Ovary (tissue), 10 donors: ENCODE measurements at places on chromosomes 2 and 18. TPM values are rescaled to one million over a fixed set of nuclear protein-coding genes. Genes with fewer than 3 reads are reported as not detected.
A peak's percentile ranks its signal among the peaks of the same experiment; 100 is the strongest.

DNA sequence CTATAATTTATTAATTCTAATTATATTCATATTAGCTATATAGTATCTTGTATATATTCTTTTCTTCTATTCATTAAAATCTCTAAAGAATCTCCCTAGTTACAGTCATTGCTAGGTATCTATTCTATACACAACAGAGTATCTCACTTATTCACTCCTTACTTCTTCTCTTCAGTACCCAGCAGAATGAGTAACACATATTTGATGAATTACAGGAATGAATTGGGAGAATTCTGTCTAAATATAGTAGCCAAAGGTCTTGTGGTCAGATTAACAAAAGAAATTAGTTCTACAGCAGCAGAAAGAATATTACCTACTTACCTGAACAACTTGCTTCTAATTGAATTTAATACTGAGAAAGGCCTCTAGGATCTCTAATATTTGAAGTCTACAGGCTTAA, 758.0 kb upstream of the ZEB2 start:
- no peak overlapping the region for H3K27ac ChIP-seq
- peaks cover 1% of the 10 kb centered on the region for H3K4me1 ChIP-seq
- peaks cover 2% of the 10 kb centered on the region for H3K27me3 ChIP-seq
- no peak overlapping the region for H3K4me3 ChIP-seq
- DNase-seq, result no peak

- no peaks in the 10 kb centered on the region for H3K27me3 ChIP-seq
- no peak overlapping the region for H3K4me3 ChIP-seq
- H3K27ac ChIP-seq, result no peak overlapping the region
- H3K4me1 ChIP-seq, result peaks cover 2% of the 10 kb centered on the region
- DNase-seq, result no peak
Measured at GRCh38 chr2:235543128-235543750, 49.4 kb downstream of the AGAP1 start.

DNA sequence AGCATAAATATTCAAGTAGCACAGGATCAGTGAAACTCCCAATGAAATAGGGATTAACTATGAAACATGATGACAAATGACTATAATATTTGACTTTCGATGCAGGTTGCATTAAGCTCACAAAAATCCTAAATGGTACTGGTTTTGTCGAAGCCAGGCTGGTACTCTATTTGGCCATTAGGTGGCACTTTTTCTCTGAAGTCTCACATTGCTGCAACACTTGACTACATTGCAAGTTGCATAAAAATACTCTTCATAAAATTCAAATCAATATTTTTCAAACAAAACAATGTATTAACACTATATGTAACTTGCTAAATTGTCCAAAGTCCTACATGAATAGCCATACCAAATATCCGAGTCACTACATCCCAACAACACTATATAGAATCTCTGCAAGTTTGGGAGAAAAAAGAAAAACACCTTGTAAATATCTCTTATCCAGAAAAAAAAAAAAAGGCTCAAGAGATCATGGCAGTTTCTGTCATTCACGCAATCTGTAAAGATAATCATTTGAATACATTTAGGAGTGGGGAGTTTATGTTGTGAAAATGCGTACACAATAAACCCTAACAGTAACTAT, 9.5 kb downstream of the RTTN start:
- DNase-seq, result no peak
- no peaks in the 10 kb centered on the region for H3K4me1 ChIP-seq
- no peaks in the 10 kb centered on the region for H3K27me3 ChIP-seq
- H3K27ac ChIP-seq, result no peak overlapping the region

DNA sequence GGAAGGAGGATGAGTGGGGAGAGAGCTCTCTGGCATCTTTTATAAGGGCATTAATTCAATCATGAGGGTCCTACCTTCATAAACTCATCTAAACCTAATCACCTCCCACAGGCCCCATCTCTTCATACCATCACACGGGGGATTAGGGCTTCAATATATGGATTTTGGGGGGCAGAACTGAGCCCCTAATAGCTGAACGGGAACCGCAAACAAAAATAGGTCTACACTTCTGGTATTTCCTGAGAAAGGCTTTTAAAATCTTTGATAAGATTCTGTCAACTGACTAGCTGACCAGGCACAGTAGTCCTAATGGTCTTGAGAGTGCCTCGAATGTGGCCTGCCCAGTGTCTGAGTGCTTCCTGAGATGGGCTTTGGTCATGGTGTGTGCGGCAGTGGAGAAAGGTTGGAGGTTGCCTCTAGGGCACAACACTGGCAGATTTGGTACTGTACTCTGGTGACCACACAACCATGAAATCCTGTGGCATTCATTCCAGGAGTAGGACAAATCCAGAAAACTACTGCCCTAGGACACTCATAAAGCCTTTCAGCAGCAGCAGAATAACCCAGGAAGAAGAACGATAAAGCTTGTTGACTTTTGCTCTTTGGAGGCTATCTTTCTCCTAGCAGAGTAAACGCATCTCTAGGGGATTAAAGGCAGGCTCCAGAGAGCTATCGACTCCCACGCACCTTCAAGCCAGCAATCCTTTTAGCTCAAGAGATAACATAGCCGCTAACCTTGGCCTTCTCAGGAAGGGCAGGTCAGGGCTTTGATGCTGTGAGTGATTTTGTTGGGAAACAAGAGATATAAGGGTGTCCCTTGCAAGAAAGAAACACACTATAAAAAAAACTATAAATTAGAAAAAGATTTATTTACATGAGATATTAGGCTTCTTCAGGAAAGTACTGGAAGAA, 12.3 kb upstream of the APOB start:
- H3K36me3 ChIP-seq, result no peaks in the 10 kb centered on the region
- H3K4me1 ChIP-seq, result no peaks in the 10 kb centered on the region
- no peaks in the 10 kb centered on the region for H3K27me3 ChIP-seq
- no peak overlapping the region for H3K4me3 ChIP-seq
- H3K27ac ChIP-seq, result no peak overlapping the region
- DNase-seq, result no peak

DNA sequence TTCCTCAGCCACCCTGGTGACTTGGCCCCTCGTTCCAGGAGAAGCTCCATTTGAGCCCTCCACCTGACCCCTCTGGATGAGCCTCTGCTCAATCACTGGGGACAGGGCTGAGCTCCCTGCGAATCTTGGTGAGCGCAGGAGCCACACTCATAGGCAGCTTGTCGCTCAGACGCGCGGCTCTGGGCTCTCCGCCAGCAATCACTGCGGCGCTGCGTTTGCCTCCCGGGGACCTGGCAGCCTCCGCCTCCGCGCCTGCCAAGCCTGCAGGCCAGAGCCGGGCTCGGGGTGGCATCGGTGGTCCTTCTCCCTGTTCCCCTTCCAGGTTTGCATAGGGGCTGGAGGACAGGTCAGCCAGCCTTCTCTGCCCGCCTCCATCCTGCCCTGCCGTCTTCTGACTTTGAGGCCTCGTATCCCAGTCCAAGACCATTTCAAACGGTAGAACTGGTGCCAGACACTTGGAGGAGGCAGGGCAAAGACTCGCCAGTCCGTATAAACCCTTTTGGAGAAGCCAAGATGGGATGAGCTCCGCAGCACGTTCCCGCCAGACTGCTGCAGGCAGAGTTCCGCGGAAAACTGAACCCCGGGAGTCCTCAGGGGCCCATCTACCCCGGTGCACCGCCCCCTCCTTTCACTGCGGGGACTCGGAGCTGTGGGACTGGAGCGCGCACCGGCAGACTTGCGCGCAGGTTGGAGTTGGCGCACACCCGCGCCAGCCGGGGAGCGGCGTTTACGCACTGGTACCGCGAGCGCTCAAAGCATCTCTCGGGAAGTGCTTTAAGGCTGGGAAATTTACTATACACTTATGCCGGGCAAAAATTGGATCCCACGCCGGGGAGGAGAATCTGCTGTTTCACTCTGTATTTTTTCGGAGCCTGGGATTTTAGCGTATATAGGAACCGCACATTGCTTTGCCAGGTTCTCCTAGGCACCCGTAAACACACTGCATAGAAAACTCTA, 1.1 kb upstream of the TACR1 start:
- no peaks in the 10 kb centered on the region for H3K36me3 ChIP-seq
- H3K4me3 ChIP-seq, result peak overlapping the region; percentile 10
- H3K27ac ChIP-seq, result no peak overlapping the region
- no peaks in the 10 kb centered on the region for H3K27me3 ChIP-seq
- DNase-seq, result peak; percentile 26

GRCh38 chr2:5236249-5236648, 455.9 kb upstream of the SOX11 start:
- H3K27me3 ChIP-seq, result no peaks in the 10 kb centered on the region
- H3K36me3 ChIP-seq, result no peaks in the 10 kb centered on the region
- H3K4me3 ChIP-seq, result no peak overlapping the region
- DNase-seq, result no peak
- H3K27ac ChIP-seq, result no peak overlapping the region

- peaks cover 4% of the 10 kb centered on the region for H3K4me1 ChIP-seq
- DNase-seq, result no peak
- H3K4me3 ChIP-seq, result no peak overlapping the region
- no peak overlapping the region for H3K27ac ChIP-seq
Measured at GRCh38 chr2:227397562-227397961, 9.8 kb upstream of the SCYGR1 start.

- DNase-seq, result no peak
- no peak overlapping the region for H3K27ac ChIP-seq
- no peaks in the 10 kb centered on the region for H3K4me1 ChIP-seq
- no peak overlapping the region for H3K4me3 ChIP-seq
- H3K36me3 ChIP-seq, result no peaks in the 10 kb centered on the region
Measured at GRCh38 chr2:207215308-207215707, 49.6 kb upstream of the KLF7 start.

DNA sequence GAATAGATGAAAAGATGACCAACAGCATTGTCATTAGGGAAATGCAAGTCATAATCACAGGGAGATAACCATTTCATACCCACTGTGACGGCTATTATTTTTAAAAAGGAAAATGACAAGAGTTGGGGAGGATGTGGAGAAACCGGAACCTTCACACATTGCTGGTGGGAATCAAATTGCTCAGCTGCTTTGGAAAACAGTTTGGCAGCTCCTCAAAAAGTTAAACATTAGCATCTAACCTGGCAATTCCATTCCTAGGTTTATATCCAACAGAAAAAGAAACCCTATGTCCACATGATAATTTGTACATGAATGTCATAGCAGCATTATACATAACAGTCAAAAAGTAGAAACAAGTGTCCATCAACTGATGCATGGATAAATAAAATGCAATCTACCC, 58.2 kb downstream of the KCNG3 start:
- no peaks in the 10 kb centered on the region for H3K36me3 ChIP-seq
- peaks cover 2% of the 10 kb centered on the region for H3K27me3 ChIP-seq
- no peak overlapping the region for H3K27ac ChIP-seq
- no peaks in the 10 kb centered on the region for H3K4me1 ChIP-seq
- DNase-seq, result no peak

GRCh38 chr2:136068581-136069227, 49.2 kb downstream of the CXCR4 start:
- H3K27me3 ChIP-seq, result no peaks in the 10 kb centered on the region
- H3K36me3 ChIP-seq, result no peaks in the 10 kb centered on the region
- H3K4me1 ChIP-seq, result no peaks in the 10 kb centered on the region
- H3K27ac ChIP-seq, result no peak overlapping the region
- no peak overlapping the region for H3K4me3 ChIP-seq
- no peak for DNase-seq

DNA sequence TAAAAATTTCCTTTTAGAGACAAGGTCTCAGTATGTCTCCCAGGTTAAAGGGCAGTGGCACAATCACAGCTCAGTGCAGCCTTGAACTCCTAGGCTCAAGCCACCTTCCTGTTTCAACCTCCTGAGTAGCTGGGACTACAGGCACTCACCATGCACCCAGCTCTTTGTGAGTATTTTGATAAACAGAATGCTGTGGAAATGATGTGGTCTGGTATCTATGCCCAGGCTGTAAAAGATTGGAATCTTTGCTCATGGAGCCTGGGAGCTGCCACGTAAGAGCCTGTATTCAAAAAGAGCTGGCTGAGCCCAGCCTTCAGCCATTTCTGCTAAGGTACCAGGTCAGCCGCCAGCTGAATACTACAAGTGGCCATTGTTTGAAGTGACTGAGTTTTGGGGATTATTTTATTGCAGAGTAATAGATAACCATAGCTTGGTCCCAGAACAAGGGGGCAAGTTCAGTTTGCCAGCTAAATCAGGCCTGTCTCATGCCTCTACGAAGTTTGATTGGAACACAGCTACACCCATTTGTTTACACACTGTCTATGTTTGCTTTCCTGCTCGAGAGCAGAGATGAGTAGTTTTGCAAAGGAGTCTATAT, 21.3 kb upstream of the ARL5A start:
- no peak overlapping the region for H3K27ac ChIP-seq
- H3K4me3 ChIP-seq, result no peak overlapping the region
- H3K27me3 ChIP-seq, result no peaks in the 10 kb centered on the region

DNA sequence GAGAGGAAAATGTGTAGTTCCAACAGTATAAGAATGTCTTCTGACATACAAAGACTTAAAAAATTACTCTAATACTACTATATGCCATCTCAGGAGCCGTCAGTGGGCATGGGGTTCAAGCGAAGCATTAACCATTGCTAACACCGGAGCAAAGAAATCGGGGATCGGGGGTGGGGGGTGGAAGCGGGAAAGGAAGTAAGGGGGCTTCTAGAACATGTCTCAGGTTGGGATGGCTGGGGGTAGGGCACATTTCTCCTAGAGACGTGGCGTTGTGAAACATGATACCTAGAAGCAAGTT, 702 bp downstream of the LMAN1 start:
- no peaks in the 10 kb centered on the region for H3K27me3 ChIP-seq
- no peaks in the 10 kb centered on the region for H3K4me1 ChIP-seq
- H3K4me3 ChIP-seq, result peak overlapping the region; percentile 97
- DNase-seq, result no peak
- no peaks in the 10 kb centered on the region for H3K36me3 ChIP-seq
- H3K27ac ChIP-seq, result peak overlapping the region; percentile 84

DNA sequence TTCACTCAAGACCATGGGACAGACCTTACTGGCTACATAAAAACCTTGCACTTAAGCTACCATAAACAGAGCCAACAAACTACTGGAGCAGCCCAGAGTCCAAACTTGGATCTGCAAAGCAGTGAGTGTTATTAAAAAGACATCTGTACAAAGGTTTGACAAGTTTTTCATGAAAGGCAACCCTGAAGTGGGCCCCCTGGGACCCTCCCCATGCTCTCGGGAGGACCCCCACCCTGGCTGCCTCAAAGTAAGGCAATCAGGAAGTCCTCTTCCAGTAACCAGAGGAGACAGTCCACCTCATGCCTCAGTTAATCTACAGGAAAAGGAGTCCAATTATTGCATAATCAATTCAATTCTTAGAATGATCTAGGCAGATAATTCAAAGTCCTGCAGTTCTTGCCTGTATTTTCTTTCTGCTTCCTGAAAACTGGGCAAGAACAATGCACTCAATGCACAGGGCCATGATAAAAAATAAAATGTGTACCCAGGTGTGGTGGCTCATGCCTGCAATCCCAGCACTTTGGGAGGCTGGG, 69.7 kb downstream of the TBC1D8 start:
- H3K4me3 ChIP-seq, result no peak overlapping the region
- no peaks in the 10 kb centered on the region for H3K27me3 ChIP-seq
- no peak for DNase-seq
- H3K36me3 ChIP-seq, result no peaks in the 10 kb centered on the region
- H3K27ac ChIP-seq, result no peak overlapping the region

- no peak overlapping the region for H3K4me3 ChIP-seq
- no peaks in the 10 kb centered on the region for H3K27me3 ChIP-seq
- H3K27ac ChIP-seq, result no peak overlapping the region
- H3K4me1 ChIP-seq, result no peaks in the 10 kb centered on the region
Measured at GRCh38 chr2:135585586-135585985, 54.3 kb downstream of the R3HDM1 start.

GRCh38 chr2:32947484-32948143, 861 bp downstream of the LTBP1 start:
- no peaks in the 10 kb centered on the region for H3K36me3 ChIP-seq
- H3K4me1 ChIP-seq, result no peaks in the 10 kb centered on the region

Gene ARHGEF33
- 1.3 TPM for total RNA-seq

Gene POTEC
- total RNA-seq, result not detected

Gene HOXD13
- not detected for total RNA-seq

Gene ALMS1
- 46.9 TPM for total RNA-seq

Gene M1AP
- 0.45 TPM for total RNA-seq

Gene RNU2-63P
- not detected for total RNA-seq

Gene FEV
- 0.13 TPM for total RNA-seq

Gene DYSF
- total RNA-seq, result 4.4 TPM

Gene WDR75
- total RNA-seq, result 41.3 TPM

Gene POTEF
- not detected for total RNA-seq
